Endothelial cell (in vitro differentiated cells): ENCODE measurements at places on chromosomes 11 and 22. TPM values are rescaled to one million over a fixed set of nuclear protein-coding genes. Genes with fewer than 3 reads are reported as not detected.
A peak's percentile ranks its signal among the peaks of the same experiment; 100 is the strongest.

Gene MOGAT2
- not detected for total RNA-seq

Gene PTPRCAP
- 12.9 TPM for total RNA-seq

Gene PIWIL4
- total RNA-seq, result 0.54 TPM

Gene UPK3A
- not detected for total RNA-seq

GRCh38 chr11:34609187-34609751 is 11.6 kb upstream of the EHF start:
- DNase-seq, result no peak

DNA sequence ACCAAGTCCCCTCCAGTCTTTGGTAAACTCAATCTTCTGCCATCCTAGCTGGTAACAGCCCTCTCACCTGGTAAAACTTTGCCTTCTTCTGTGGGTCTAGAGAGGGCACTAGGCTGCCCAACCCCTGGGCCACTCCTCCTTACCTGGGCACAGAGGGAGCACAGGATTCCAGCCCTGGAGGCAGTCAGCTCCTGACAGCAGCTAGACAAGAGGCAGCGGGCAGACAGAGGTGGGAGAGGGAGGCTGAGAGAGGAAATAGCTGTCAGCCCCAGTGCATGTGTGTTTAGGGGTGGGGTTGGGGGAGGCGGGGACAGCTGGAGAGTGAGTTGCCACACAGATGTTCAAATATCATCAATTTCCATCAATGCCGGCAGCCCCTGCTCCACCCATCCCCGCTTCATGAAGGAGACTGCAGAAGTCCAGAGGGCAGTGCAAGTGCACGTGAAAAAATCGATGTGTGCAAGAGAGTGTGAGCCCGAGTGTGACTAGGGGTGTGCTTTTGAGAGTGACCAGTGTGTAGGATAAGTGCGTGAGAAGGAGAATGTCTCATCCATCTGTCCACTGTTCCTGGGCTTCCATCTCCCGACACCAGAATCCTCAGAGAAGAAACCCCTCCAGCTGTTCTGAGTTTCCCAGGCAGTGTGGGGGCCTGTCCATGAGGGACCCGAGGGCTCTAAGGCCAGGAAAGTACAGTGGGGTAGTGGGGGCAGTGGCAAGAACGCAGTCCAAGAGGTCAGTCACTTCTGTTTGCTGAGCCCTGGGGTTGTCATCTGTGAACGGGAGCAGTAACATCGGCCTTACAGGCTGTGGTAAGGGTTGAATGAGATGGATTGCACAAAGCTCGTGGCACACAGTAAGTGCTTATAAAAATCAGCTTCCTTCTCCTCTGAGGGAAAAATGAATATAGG is at the start of gene PTGDR2:
Gene PTGDR2, minus strand, starts transcription at position 225 of the 908 bp plus-strand sequence. CDS start 2,228 bp downstream, outside the sequence.
- no peak for DNase-seq

- DNase-seq, result no peak
These were observed 389.6 kb upstream of the ARHGAP42 start for GRCh38 chr11:100297516-100297915.

Gene TSSK2
- total RNA-seq, result not detected

GRCh38 chr11:62726156-62726914 is 922 bp downstream of the HNRNPUL2 start:
- peak; percentile 18 for DNase-seq

- no peak for DNase-seq
These were observed 131.2 kb upstream of the PARVA start for GRCh38 chr11:12246147-12246546.

GRCh38 chr11:68513930-68514487 is 53.5 kb downstream of the PPP6R3 start:
- DNase-seq, result no peak

Gene OLFML1
- 0.33 TPM for total RNA-seq

Gene GLYAT
- total RNA-seq, result not detected

GRCh38 chr11:78402847-78403246 is 14.8 kb downstream of the GAB2 start:
- no peak for DNase-seq

GRCh38 chr22:48098243-48098920 is 1335.9 kb downstream of the TBC1D22A start:
- DNase-seq, result no peak

Gene PANX3
- total RNA-seq, result 0.21 TPM

- DNase-seq, result no peak
These were observed 615.9 kb upstream of the FAT3 start for GRCh38 chr11:91608677-91609076.

Gene GDPD4
- total RNA-seq, result not detected

GRCh38 chr11:2290351-2290841 is 11.3 kb downstream of the C11orf21 start:
- DNase-seq, result peak; percentile 4

GRCh38 chr11:3824714-3825472 is 15.9 kb downstream of the RHOG start:
- peak; percentile 92 for DNase-seq

DNA sequence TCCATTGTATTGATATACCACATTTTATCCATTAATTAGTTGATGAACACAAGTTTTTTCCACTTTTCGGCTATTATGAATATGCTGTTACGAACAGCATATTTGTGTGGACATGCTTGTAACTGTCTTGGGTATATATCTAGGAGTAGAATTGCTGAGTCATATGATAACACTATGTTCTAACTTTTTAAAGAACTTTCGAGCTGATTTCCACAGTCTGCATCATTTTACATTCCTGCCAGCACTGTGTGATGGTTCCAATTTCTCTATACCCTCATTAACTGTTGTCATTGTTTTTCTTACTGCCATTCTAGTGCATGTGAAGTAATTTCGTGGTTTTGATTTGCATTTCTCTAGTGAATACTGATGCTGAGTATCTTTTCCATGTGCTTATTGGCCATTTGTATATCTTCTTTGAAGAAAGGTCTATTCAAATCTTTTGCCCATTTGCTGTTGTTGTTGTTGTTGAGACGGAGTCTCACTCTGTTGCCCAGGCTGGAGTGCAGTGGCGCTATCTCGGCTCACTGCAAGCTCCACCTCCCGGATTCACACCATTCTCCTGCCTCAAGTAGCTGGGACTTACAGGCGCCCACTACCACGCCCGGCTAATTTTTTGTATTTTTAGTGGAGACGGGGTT is 7.4 kb upstream of the RCE1 start:
- no peak for DNase-seq

Gene PSMD13
- 189 TPM for total RNA-seq

GRCh38 chr11:63879598-63880402 is 37.2 kb downstream of the RCOR2 start:
- no peak for DNase-seq

DNA sequence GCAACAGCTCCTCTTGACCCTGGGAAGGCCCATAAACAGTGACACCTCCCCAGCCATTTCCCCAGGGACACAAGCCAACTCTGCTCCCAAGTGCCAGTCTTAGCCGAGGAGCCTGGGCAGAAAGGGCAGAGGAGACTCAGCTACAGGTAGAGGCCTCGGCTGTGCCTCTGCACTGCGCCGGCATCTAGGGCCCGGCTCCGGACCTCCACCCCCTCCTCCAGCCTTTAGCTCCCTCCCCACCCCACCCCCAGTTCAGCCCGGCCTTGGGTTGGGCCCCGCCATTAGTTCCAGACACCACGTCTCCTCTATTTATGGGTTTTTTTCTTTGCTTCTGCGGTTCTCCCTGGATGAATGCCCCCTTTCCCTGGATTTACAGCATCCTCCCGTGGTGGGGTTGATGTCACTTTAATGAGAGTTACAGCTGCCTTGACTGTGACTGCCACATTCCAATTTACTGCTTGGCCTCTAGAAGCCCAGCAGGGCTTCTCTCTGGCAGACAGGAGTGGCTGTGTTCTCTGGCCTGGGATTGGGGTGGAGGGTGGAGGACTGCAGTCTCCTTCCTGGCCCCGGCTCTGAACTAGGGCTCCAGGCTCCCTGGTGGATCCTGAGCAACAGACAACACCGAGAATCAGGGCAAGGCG is 13.5 kb upstream of the OAF start:
- DNase-seq, result no peak

Gene OR52E6
- total RNA-seq, result not detected

DNA sequence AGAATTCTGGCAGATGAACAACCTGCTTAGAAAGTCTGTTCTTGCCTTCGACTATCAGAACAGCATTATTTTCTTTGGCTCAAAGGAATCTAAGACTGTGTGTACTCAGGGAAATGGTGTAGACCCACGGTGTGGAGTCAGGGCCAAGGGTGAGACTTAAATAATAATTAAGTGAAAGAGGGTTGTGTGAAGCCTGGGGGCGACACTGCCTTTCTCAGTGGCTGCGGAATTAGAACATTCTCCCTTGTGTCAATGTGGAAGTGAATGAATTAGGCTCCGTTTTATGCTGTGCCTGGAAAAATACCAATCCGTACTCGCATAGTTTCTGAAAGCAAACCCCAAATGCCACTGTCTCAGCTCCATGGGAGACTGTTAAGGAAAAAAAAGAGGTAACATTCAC is 50.7 kb downstream of the NAV2 start:
- no peak for DNase-seq

DNA sequence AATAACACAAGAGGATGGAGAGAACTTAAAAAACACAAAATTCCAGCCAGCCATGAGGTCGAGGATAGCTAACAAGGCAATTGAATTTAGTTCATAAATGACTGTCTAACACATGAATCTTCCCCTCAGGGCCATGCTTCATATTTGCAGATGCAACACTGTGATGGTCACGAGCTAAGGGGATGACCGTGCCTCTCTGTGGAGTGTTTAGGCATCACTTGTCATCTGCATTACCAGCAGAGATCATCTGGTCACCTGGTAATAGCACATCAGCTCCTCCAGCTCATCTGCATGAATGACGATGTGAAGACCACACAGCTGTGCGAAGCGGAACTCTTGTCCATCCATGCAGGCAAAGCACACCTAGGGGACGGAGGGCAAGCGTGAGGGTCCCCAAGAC is 20.9 kb upstream of the SLC25A1 start:
- no peak for DNase-seq

- no peak for DNase-seq
These were observed 29.8 kb downstream of the SREBF2 start for GRCh38 chr22:41862530-41863266.

Gene GPR83
- 0.31 TPM for total RNA-seq

Gene VSIG10L2
- total RNA-seq, result not detected

DNA sequence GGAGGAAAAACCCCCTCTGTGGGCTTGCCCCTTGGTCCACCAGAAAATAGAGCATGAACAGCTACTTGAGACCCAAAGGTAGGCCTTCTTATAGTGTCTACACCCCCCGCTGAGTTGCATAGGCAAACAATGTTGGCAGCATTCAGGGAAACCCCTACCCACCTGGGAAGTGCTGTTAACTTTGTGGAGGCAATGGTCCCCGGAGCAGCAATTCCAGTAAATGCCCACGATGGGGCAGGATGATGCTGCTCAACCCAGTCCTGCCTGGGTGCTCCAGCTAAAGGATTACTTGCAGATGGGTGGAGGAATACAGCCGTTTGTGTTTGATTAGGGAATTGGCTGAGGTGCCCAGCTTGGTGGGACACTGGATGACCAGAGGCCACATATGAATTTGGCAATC is 381.3 kb upstream of the ANO5 start:
- DNase-seq, result no peak
